ENCODE measurements at places on chromosomes 11 and 22. TPM values are rescaled to one million over a fixed set of nuclear protein-coding genes. Genes with fewer than 3 reads are reported as not detected.

DNA sequence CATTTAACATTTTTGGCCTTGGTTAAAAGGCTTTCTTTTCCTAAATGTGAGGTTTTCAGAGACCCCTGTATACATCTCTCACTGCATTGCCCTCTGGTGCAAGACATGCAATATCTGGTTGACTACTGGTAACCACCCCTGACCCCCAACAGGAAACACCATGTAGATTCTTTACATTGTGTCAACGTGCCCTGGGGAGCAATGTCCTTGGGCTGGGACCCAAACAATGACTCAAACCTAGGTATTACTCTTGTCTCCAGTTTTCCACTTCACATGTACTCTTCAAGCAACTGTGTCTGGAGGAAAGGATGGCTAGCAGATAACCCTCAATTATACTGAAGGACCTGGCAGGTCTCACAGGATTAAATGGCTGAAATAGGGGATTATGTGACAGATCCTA lies 1.1 kb upstream of the GPR83 start:
- no peaks in the 10 kb centered on the region for H3K36me3 ChIP-seq
- H3K4me3 ChIP-seq, result no peak overlapping the region
- DNase-seq, result no peak
- peaks cover 7% of the 10 kb centered on the region for H3K4me1 ChIP-seq
- H3K27ac ChIP-seq, result no peak overlapping the region

GRCh38 chr11:95095858-95096587 lies 6.4 kb downstream of the ENDOD1 start:
- H3K27ac ChIP-seq, result peak overlapping the region; percentile 75
- no peaks in the 10 kb centered on the region for H3K27me3 ChIP-seq
- peaks cover 68% of the 10 kb centered on the region for H3K4me1 ChIP-seq
- H3K4me3 ChIP-seq, result peak overlapping the region; percentile 43

DNA sequence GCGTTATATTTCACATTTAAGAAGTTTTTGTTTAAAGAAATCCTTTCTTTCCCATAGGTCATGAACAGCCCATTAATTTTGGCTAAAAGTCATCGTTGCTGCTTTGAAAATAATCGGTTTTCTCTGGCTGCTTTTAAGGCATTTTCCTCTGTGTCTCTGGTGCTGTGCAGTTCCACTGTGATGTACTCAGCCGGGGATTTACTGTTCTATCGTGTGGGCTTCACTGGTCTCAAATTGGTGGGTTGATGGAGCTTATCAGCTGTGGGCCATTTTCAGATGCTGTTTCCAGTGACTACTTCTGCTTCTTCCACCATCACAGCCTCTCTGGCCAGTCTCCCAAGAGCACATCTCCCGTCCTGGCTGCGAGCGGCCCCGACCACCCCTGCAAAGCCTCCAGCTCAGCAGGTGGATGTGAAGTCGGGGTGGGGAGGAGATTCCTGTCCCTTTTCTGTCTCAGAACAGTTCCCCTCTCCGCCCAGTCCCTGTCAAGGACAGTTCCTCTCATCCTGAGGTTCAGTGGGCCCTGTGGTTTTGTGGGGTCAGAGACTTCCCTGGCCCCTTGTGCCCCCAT lies 20.3 kb downstream of the IFITM10 start:
- H3K27ac ChIP-seq, result no peak overlapping the region
- H3K4me3 ChIP-seq, result no peak overlapping the region
- no peaks in the 10 kb centered on the region for H3K36me3 ChIP-seq
- no peak for DNase-seq
- peaks cover 60% of the 10 kb centered on the region for H3K27me3 ChIP-seq

- peak overlapping the region; percentile 62 for H3K4me3 ChIP-seq
- no peak for DNase-seq
- peaks cover 2% of the 10 kb centered on the region for H3K27me3 ChIP-seq
- H3K27ac ChIP-seq, result peak overlapping the region; percentile 94
These were observed 115.7 kb upstream of the NNMT start for GRCh38 chr11:114180301-114181055.

The KIAA0930 gene
- total RNA-seq, result 64.7 TPM

The KRTAP5-1 gene
- not detected for total RNA-seq

The CCDC188 gene
- 0.56 TPM for total RNA-seq

DNA sequence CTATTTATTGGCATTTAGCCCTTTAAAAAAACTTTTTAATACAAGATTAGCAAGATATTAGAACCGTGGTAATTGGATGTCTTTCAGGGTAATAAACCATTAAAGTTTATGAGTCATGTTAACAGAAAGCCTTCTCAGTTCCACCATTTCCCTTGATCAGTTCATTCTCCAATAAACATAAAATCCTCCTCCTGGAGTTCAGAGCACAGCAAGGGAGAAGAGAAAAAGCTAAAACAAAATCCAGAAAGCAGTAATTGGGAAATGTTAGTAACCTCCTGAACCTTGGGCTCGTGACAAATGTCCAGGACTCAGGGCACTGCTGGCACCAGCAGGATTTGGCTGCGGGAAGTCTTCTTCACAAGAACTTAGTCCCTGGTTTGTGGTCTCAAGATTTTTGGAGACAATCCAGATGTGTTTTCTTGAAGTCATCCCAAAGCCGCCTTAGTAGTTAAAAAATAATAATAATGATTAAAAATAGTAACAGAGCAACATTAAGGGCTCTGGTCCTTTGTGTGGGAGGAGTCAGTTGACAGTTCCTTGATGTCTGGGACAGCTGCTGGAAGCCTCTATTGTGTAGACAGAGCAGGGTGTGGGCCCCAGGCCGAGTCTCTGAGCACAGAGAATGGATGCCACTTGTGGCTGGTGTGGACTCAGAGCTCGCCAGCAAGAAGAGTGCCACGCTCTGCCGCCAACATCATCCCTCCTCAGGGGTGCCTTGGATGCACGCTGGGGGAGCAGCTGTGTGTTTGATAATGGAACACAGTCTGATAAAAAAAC lies 43.4 kb upstream of the PITPNB start:
- no peak for DNase-seq
- no peaks in the 10 kb centered on the region for H3K27me3 ChIP-seq
- peaks cover 33% of the 10 kb centered on the region for H3K4me1 ChIP-seq
- H3K36me3 ChIP-seq, result peaks cover 8% of the 10 kb centered on the region
- no peak overlapping the region for H3K4me3 ChIP-seq
- H3K27ac ChIP-seq, result no peak overlapping the region

DNA sequence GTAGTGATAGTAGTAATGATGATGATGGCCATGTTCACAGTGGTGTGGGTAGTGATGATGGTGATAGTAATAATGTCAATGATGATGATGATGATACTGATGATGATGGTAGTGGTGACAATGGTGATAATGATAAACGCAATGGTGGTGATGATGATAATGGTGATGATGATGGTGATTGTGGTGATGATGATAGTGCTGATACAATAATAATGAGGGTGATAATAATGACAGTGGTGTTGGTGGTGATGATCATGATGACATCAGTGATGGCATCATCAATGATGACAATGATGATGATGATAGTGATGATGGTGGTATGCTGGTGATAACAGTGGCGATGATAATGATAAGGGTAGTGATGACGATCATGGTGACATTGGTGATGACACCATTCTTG lies 92.3 kb downstream of the MPPED1 start:
- DNase-seq, result no peak
- no peaks in the 10 kb centered on the region for H3K4me1 ChIP-seq
- no peaks in the 10 kb centered on the region for H3K27me3 ChIP-seq
- H3K4me3 ChIP-seq, result no peak overlapping the region
- no peak overlapping the region for H3K27ac ChIP-seq
- H3K36me3 ChIP-seq, result no peaks in the 10 kb centered on the region

DNA sequence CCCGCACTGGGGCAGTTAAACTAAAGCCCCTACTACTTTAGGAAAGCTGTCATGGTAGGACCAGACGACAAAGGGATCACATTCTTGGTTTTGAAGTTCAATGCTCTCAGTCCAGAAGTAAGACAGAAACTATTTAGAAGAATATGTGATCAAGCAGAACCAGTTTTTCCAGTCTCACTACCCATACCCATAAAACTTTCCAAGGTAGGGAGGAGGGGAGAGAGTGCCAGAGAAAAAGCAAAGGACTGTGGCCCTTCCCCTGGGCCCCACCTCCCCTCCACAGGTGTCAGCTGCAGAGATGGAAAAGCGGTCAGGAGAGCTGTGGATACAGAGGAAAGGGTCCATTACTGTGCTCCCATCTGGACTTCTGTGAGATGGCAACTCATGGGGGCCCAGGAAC lies 587.1 kb downstream of the SOX6 start:
- H3K27me3 ChIP-seq, result peaks cover 8% of the 10 kb centered on the region
- H3K4me3 ChIP-seq, result no peak overlapping the region
- DNase-seq, result no peak

DNA sequence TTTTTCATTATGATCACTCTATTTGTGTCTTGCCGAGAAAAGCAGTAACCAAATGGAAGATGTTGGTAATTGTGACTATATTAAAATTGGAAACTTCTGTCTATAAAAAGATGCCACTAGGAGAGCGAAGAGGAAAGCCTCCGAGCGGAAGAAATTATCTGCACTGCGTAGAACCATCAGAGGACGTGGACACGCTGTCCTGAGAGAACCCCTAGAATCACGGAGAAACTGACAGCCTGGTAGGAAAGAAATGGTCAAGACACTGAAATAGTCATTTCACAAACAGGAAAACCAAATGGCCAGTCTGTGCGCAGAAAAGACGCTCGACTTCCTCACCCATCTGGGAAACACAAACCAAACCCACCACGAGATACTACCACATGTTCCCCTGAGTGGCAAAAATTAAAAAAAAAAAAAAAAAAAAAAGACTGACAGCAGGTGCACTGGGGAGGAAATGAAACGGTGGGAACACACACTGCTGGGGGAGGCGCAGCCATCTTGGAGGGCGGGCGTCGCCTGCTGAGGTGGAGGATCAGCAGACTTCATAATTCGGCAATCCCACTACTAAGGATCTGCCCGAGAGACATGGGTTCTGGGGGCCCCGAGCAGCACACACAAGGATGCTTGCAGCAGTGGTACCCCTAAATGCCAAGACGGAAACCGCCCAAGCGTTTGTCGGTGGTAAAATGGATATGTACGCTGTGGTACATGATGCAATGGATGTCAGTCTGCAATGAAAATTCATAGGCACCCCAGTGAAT lies 21.3 kb downstream of the IFITM10 start:
- peaks cover 2% of the 10 kb centered on the region for H3K4me1 ChIP-seq
- no peak for DNase-seq
- H3K27ac ChIP-seq, result no peak overlapping the region
- H3K4me3 ChIP-seq, result no peak overlapping the region

- peaks cover 5% of the 10 kb centered on the region for H3K4me1 ChIP-seq
- no peaks in the 10 kb centered on the region for H3K36me3 ChIP-seq
- no peak for DNase-seq
- no peak overlapping the region for H3K27ac ChIP-seq
- H3K4me3 ChIP-seq, result no peak overlapping the region
These were observed 28.1 kb upstream of the KLHL35 start for GRCh38 chr11:75461151-75461550.

The CSF2RB gene
- not detected for total RNA-seq

- H3K36me3 ChIP-seq, result peaks cover 27% of the 10 kb centered on the region
- no peaks in the 10 kb centered on the region for H3K4me1 ChIP-seq
- H3K27ac ChIP-seq, result no peak overlapping the region
These were observed 16.1 kb upstream of the RELT start for GRCh38 chr11:73359930-73360742.

The SGSM1 gene
- not detected for total RNA-seq

GRCh38 chr22:50473088-50473487 lies 1.7 kb downstream of the SBF1 start:
- no peaks in the 10 kb centered on the region for H3K36me3 ChIP-seq
- peak overlapping the region; percentile 88 for H3K27ac ChIP-seq
- peak overlapping the region; percentile 90 for H3K4me3 ChIP-seq
- DNase-seq, result no peak

The RAB30 gene
- total RNA-seq, result 73.8 TPM

The HTR3A gene
- not detected for total RNA-seq

The SHANK3 gene
- 4.8 TPM for total RNA-seq

The SCN2B gene
- not detected for total RNA-seq

DNA sequence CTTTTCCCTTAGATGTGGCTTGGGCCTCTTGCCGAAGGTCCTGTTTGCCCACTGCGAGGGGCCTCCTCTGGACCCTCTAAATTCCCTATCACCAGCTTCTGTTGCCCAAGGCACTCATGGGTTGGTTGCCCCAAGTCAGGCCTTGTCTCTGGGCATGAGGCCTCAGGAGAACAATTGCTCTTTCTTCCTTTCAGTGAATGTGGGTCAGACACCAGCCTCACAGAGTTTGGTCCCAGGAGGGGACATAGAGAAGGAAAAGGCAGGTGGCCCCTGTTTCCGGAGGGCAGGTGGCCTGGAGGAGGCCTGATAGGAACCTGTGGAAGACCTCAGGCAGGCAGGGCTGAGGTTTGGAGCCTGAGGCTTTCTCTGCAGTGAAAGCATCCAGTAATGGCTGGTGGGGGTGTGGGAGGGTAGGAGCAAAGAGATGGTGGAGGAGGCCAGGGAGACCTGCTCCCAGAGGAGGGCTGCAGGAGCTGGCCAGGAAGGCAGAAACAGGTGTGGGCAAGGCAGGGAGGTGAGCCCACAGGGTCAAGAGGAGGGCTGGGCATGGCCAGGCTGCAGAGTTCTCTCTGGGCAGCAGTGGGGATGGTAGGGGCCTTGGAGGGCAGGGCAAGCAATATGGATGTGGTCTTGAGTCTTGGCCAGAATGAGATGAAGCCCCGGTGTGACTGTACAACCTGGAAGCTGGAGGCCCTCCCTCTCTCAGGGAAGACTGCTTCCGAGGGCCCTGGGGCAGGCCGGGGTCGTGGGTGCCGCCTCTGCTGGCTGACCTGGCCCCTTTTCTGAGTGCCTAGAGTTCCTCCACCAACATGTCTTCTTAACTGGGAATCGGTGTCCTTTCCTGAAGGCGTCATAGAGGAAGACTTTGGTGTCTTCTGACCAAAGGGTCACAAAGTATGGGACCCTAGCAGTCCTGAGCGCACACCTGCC lies 28.0 kb upstream of the LMO1 start:
- no peak overlapping the region for H3K4me3 ChIP-seq
- no peaks in the 10 kb centered on the region for H3K4me1 ChIP-seq
- peaks cover 5% of the 10 kb centered on the region for H3K27me3 ChIP-seq
- no peaks in the 10 kb centered on the region for H3K36me3 ChIP-seq
- peak; percentile 80 for DNase-seq

The OR51E2 gene
- total RNA-seq, result 0.40 TPM

DNA sequence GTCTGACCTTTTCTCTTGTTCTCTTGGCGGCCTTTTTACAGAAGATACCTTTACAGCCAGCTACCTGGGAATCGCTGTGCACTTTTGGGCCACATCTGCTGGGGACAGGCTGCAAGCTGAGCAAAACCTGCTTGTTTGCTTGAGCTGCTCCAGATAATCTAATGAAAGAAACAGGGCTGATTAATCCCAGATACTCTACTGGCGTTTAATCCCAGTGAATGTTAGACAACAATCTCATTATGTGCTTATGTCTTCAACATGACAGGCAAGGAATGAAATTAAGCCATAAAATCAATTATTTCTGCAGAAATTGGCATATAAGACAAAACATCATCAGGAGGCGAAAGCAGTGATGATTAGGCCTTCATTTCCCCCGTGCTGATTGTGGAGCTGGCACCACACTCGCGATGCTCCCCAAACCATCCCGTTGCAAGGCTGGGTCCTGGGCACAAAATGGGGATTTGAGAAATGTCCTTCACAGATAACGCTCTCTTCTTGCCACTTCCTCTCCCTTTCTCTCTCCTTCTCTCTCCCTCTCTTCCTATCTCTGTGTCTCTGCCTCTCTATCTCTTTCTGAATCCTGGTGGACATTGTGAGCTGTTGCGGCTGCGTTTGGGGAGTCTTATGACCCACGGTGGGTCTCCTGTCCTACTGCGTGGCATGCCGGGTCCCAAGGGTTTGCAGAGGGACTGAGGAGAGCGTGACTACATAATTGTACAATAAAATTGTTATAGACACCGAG lies 1053.8 kb downstream of the TBC1D22A start:
- H3K4me1 ChIP-seq, result no peaks in the 10 kb centered on the region
- DNase-seq, result peak; percentile 62
- no peaks in the 10 kb centered on the region for H3K27me3 ChIP-seq
- H3K36me3 ChIP-seq, result no peaks in the 10 kb centered on the region
